ENCODE measurements at places on chromosomes 5 and 9. TPM values are rescaled to one million over a fixed set of nuclear protein-coding genes. Genes with fewer than 3 reads are reported as not detected.
A peak's percentile ranks its signal among the peaks of the same experiment; 100 is the strongest.

GRCh38 chr9:112520069-112520468 is 33.4 kb downstream of the KIAA1958 start:
- H3K36me3 ChIP-seq, result no peaks in the 10 kb centered on the region
- H3K27ac ChIP-seq, result no peak overlapping the region
- H3K27me3 ChIP-seq, result no peaks in the 10 kb centered on the region
- H3K4me3 ChIP-seq, result no peak overlapping the region
- no peaks in the 10 kb centered on the region for H3K4me1 ChIP-seq

The AIF1L gene
- 23.3 TPM for total RNA-seq

- DNase-seq, result peak; percentile 52
- no peaks in the 10 kb centered on the region for H3K4me1 ChIP-seq
- H3K27me3 ChIP-seq, result no peaks in the 10 kb centered on the region
- no peaks in the 10 kb centered on the region for H3K36me3 ChIP-seq
Observed at GRCh38 chr5:163695830-163696578, 190.6 kb downstream of the MAT2B start.

The BTNL8 gene
- total RNA-seq, result 7.3 TPM

GRCh38 chr5:172453206-172453985 is 929 bp downstream of the SH3PXD2B start:
- peak overlapping the region; percentile 85 for H3K4me3 ChIP-seq
- no peaks in the 10 kb centered on the region for H3K36me3 ChIP-seq
- H3K27ac ChIP-seq, result peak overlapping the region; percentile 27
- H3K4me1 ChIP-seq, result 0 out of 2 replicates have a peak, but pooled peaks cover 4% of the 10 kb centered on the region
- H3K27me3 ChIP-seq, result no peaks in the 10 kb centered on the region
- peak; percentile 59 for DNase-seq

GRCh38 chr9:31615966-31616365 is 768.5 kb upstream of the ACO1 start:
- H3K27me3 ChIP-seq, result no peaks in the 10 kb centered on the region
- no peak overlapping the region for H3K27ac ChIP-seq
- DNase-seq, result no peak
- no peaks in the 10 kb centered on the region for H3K4me1 ChIP-seq

DNA sequence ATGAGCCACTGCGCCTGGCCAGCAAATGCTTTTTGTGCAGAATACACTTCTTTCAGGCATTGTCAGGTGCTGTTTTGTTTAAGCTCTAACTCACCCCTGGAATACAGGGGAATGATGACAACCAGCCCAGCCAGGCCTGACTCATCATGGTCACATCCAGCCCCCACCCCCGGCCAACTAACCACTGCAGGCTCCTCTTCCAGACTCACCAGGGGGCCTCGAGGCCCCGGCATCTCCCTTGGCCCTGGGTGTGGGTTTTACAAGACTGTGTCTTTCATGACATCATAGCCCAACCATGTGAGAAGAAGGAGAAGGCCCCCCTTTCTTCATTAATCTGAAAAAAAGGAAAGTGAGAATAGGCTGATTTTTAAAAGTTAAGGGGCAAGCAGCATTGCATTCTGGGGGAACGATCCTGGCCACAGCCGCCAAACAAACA is 35.5 kb downstream of the OLFML2A start:
- DNase-seq, result peak; percentile 65
- no peaks in the 10 kb centered on the region for H3K27me3 ChIP-seq
- H3K27ac ChIP-seq, result peak overlapping the region; percentile 86
- no peaks in the 10 kb centered on the region for H3K36me3 ChIP-seq
- H3K4me3 ChIP-seq, result no peak overlapping the region

The TEX48 gene
- not detected for total RNA-seq

DNA sequence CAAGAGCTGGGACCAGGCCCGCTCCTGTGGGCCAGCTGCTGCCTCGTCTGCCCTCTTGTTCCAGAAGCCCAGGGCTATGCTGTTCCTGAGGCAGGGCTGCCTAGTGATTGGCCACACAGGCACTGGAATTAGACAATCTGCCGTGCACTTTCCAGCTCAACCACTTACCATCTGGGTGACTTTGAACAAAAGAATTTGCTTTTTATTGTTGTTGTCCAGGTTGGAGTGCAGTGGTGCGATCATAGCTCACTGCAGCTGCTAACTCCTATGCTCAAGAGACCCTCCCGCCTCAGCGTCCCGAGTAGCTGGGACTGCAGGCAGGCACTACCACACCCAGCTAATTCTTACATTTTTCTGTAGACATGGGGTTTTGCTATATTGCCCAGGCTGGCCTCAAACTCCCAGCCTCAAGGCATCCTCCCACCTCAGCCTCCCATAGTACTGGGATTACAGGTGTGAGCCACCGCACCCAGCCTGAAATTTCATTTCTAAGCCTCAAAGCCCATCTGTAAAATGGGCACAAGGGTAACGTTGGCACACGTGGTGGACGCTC is 1.2 kb upstream of the NEK6 start:
- H3K4me1 ChIP-seq, result peaks cover 18% of the 10 kb centered on the region
- no peaks in the 10 kb centered on the region for H3K27me3 ChIP-seq
- peak overlapping the region; percentile 11 for H3K27ac ChIP-seq
- 0 out of 2 replicates have a peak, but pooled peaks cover 1% of the 10 kb centered on the region for H3K36me3 ChIP-seq
- H3K4me3 ChIP-seq, result no peak overlapping the region

DNA sequence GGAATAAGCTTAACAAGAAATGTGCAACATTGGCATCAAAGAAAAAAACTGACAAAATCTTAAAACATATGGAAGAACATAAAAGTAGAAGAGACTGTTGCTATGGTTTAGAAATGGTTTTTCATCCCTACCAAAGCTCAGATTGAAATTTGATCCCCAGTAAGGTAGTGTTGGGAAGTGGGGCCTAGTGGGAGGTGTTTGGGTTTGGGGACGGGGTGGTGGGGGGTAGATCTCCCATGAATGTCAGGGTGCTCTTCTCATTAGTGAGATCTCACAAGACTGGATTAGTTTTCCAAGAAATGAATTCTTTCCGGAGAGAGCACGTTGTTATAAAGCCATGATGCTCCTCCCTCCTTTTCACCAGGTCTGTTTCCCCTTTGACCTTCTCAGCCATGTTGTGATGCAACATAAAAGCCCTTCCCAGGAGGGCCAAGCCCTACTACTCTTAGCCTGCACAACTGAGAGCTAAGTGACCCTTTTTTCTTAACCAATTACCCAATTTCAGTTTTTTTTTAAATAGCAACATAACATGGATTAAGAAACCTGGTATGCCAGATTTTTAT is 10.6 kb downstream of the TMEM167A start:
- H3K36me3 ChIP-seq, result peaks cover 1% of the 10 kb centered on the region
- H3K27me3 ChIP-seq, result no peaks in the 10 kb centered on the region
- DNase-seq, result no peak
- H3K27ac ChIP-seq, result no peak overlapping the region

DNA sequence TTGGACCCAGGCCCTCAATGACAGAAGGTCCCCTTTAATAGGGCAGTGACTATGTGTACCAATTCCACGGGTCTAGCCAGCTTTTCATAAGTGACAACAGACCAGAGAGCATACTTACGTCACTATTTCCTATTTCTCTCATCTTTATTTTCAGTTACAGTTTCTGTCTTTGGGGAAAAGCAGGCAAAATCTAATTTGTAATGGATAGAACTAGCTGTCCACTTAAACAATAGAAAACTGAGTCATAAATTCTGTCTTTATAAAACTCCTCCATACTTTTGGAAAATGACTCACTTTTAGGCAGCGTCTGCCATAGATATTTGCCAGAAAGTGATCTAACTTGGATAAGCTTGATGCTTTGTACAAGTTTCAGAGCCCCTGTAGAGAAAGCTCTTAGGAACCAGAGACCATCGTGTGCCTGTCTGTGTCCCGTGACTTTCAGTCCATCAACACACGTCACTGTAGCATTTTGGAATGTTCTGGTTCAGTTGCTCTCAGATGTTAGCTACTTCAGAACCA is 101.9 kb downstream of the F2RL2 start:
- H3K4me3 ChIP-seq, result no peak overlapping the region
- peak overlapping the region; percentile 85 for H3K27ac ChIP-seq
- no peaks in the 10 kb centered on the region for H3K27me3 ChIP-seq
- no peaks in the 10 kb centered on the region for H3K36me3 ChIP-seq
- no peak for DNase-seq

DNA sequence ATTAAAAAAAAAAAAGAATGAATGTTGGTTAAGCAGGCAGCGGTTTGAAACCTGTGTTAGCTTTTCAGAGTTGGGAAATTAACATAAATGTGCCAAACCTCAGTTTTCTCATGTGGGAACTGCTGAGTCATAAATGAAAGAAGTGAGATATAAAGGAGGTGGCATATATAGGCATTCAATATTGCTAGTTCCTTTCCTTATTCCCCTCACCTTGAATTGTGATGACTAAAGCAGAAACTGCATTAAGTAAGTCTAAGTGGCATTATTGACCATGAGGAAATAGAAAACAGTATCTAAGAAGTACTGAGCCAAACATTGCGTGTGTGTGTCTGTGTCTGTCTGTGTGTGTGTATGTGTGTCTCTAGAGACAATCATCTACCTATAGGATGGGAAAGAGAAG is 691.2 kb downstream of the TLR4 start:
- H3K27me3 ChIP-seq, result no peaks in the 10 kb centered on the region
- no peaks in the 10 kb centered on the region for H3K36me3 ChIP-seq
- no peak overlapping the region for H3K4me3 ChIP-seq
- no peak for DNase-seq
- no peaks in the 10 kb centered on the region for H3K4me1 ChIP-seq
- no peak overlapping the region for H3K27ac ChIP-seq

The ANKRD31 gene
- total RNA-seq, result 0.66 TPM

The FYB1 gene
- total RNA-seq, result 1.3 TPM

The SNAPC3 gene
- total RNA-seq, result 18.3 TPM

The NUTM2G gene
- total RNA-seq, result not detected

All from Caco-2 (cell line).